GM12865 (cell line): ENCODE measurements at places on chromosomes 11 and 22.
A peak's percentile ranks its signal among the peaks of the same experiment; 100 is the strongest.

DNA sequence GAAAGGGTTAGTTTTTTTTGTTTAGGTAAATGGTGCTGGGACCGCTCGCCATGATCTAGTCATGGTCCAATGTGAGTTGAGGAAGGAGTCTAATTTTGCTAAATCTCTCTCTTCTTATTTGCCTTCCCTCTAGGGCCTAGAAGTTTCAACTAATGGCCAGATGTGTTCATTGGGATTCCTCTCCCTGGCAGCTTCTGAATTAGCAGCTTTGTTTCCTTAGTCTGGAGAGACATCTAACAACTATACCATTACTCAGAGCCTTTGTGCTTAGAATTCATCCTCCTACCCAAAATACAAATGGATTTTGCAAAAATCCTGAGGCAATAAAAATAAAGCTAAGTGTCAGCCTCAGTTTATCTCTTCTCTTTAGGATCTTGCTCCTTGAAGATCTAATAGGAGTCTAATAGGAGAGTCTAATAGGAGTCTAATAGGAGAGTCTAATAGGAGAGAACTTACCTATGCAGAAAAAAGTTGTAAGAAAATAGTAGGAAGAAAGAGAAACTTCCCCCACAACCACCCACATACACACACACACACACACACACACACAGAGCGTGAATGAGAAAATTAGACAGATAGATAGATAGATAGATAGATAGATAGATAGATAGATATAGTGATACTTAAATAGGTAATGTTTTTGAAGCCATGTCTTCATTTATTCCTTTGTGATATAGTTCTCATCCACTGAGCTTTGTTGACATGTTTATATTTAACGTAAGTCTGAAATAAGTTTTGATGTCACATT, 980.5 kb upstream of the CNTN5 start:
- no peak for DNase-seq

DNA sequence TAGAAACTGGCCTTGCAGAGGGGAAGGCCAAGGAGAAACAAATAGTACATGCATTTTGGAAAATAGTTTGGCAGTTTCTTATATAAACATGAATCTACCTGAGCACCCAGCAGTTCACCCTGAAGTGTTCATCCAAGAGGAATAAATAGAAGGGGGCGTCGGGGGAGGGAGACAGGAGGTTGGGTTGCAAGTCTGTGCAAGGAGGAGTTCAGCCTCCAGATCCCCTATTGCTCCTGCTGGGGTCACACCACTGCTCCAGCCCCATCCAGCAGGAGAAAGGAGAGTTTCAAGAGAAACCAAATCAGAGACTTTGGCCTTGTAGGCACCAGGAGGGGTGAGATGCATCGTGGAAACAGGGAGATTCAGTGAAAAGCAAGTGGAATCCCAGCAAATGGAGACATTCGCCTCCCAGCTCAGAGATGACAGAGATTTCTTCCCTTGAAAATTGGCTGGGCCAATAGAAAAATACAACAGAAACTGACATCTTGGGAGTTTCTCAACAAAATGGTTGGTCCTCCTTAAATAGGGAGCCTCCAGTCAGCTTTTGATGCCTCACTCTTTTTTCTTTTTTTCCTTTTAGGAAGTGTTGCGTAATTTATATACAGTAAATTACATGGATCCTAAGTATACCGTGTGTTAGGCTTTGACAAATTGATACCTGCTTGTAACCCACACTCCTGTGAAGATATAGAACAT, 34.1 kb downstream of the OTOG start:
- DNase-seq: no peak

DNA sequence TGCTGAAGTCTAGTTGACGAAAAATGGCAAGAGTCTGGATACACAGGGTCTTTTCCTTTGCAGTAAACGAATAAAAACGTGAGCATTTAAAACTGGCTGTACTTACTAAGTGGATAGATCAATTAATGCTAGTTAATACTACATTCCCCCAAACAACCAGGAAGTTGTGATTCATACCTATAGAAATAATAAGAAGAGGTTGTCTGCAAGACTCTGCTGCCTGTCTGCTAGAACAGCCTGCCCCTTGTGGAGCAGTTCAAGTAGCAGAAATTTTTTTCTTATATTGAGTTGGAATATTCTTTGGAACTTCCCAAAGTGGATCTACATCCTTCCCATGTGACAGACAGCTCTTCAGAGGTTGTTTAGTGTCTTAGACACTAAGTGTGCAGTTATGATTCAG, 86.8 kb downstream of the TEAD1 start:
- DNase-seq: peak; percentile 25

DNA sequence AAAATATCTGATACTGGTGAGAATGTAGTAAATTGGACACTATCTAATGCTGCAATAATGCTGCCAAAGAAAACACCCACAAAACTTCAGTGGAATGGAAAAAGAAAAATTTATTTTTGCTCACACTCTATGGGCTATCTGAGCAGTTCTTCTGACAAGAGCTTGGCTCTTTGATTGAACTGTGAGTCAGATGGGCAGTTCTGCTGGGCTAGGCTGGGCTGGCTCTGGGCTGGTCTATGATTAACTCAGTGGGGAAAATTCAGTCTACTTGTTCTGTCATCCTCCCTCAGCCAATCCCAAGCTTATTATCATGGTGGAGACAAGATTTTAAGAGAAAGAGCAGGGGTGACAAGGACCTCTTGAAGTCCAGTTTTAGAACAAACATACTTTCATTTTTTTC, 1404.8 kb downstream of the LRRC4C start:
- no peak for DNase-seq

- DNase-seq: no peak
These were observed 83.6 kb upstream of the NCAM1 start for GRCh38 chr11:112877581-112877980.

GRCh38 chr22:44085743-44086270, 61.7 kb downstream of the PARVB start:
- peak; percentile 80 for DNase-seq

DNA sequence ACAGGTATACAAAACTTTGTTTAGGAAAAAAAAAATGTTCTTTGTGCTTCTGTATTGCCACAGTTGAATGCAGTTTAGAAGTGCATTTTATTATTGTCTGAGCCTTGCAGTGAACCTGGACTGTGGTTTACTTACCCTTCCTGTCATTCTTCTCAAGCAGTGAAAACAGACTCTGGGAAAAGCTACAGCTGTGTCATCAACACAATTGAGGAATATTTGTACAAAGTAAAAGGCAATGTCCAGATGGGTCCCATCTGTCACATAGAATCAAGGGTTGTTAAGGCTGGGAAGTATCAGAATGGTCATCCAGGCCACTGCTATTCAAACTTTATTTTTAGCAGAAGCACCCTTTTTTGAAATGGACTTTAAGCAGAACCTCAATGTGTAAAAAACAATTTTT, 73.3 kb downstream of the TRIM44 start:
- no peak for DNase-seq

DNA sequence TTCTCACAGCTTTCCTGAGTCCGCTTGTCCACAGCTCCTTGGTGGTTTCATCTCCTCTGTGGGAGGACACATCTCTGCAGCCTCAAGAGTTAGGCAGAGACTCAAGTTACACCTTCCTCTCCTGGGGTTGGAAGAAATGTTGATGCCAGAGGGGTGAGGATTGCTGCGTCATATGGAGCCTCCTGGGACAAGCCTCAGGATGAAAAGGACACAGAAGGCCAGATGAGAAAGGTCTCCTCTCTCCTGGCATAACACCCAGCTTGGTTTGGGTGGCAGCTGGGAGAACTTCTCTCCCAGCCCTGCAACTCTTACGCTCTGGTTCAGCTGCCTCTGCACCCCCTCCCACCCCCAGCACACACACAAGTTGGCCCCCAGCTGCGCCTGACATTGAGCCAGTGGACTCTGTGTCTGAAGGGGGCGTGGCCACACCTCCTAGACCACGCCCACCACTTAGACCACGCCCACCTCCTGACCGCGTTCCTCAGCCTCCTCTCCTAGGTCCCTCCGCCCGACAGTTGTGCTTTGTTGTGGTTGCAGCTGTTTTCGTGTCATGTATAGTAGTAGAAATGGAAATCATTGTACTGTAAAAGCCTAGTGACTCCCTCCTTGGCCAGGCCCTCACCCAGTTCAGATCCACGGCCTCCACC, 11.7 kb downstream of the RASD2 start:
- peak; percentile 72 for DNase-seq

GRCh38 chr11:88683024-88683423, 345.5 kb upstream of the CTSC start:
- DNase-seq: no peak

- no peak for DNase-seq
These were observed 19.0 kb downstream of the ZBED5 start for GRCh38 chr11:10838881-10839280.

DNA sequence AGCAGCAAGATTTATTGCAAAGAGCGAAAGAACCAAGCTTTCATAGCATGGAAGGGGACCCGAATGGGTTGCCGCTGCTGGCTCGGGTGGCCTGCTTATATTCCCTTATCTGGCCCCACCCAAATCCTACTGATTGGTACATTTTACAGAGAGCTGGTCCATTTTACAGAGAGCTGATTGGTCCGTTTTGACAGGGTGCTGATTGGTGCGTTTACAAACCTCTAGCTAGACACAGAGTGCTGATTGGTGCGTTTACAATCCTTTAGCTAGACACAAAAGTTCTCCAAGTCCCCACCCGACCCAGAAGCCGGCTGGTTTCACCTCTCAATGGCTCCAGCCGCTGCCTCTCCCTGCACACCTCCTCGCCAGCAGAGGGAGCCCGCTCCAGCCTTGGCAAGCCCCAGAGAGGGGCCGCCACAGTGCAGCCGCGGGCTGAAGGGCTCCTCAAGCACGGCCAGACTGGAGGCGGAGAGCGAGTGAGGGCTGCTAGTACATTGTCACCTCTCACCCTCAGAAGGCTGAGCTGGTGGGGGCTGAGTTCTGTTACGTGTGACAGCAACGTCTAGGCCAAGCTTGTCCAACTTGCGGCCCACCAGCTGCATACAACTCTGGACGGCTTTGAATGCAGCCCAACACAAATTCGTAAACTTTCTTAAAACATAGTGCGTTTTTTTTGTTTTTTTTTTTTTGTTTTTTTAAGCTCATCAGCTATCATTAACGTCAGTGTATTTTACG, 8.7 kb downstream of the PTH start:
- peak; percentile 80 for DNase-seq
